ENCODE measurements at places on chromosomes 6 and 20.

DNA sequence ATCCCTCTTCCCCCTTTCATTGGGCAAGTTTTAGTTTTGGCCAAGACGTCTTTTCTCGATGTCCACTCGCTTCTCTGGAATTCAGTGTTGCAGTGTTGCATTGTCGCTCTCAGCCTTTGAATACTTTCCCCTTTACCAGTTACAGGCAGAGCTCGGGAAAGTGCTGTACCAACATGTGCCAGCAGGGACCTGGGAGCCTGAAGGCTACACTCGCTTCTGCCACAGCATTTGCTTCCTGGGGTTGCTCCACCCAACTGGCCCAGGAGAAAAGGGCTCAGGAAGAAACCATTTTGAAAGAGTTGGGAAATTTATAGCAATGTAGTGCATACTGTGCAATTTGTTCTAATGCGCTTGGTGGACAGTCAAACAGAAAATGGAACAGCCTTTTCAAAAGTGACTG, 78.6 kb downstream of the LINC00237 start:
- DNase-seq, result no peak

DNA sequence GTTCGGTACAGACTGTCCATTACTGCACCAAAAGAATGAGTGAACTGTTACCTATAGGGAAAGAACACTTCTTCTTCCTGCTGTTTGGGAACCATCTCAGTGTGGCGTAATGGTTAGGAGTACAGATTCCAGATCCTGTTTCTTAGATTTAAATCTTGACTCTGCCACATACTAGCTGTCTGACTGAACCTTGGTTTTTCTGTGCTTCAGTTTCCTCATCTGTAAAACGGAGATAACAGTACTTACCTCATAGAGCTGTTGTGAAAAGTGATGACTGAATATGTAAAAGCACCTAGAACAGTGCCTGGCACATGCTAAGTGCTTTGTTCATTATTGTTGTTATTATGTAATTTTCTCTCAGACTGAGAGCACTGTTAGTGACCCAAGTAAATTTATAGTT, 39.8 kb downstream of the STX11 start:
- DNase-seq, result no peak

- DNase-seq, result no peak
Measured at GRCh38 chr6:156654919-156655918, 122.0 kb upstream of the ARID1B start.

- no peak for DNase-seq
Measured at GRCh38 chr20:8335495-8336195, 203.6 kb downstream of the PLCB1 start.

DNA sequence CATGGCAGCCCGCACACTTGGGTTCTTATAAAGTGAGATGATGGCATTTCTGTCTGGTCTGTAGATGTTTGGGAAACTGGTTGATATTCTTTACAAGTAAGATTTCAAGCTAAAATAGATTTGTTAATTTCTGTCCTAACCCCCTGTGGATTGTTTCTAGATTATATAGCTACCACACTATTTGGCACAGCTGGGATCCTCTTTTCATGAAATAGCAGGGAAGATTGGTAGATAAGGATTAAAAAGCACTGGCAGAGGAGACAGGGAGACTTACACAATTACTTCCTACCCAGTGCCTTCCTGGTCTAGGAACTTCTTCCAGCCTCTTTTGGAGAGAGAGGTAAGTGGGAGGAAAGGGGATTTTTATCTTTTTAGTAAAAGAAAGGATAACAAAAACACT, 13.2 kb upstream of the ATXN1 start:
- DNase-seq, result no peak

DNA sequence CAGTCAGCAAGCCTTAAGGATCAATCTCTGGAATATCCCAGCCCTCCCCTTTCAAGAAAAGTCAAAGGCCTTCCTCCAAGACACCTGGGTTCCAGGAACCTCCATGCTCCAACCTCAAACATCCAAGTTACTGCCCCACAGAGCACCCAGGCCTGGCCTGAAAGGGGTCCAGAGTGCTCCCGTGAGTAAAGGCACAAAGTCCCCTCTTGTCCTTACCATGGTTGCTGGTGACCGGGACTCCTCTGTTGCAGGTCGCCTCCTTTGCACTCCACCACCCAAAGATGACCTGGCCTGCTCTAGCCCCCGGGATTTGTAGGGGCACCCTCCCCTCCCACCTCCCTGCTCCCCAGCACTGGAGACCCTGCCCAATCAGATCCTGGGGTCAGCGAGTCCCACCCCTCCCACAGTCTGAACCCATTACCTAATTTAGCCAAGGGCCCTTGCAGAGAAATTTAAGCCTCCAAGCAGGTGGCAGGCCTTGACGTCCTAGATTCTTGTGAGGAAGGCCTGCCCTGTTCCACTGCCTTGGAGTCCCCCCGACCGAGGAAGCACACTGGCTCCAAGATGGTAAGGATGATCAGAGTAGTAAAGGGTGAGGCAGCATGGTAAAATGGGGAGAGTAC, at the start of gene TNNC2:
TSS of gene TNNC2 (minus strand) at position 283 of the 623 bp plus-strand sequence. CDS start at position 219, 64 bp downstream.
- no peak for DNase-seq

DNA sequence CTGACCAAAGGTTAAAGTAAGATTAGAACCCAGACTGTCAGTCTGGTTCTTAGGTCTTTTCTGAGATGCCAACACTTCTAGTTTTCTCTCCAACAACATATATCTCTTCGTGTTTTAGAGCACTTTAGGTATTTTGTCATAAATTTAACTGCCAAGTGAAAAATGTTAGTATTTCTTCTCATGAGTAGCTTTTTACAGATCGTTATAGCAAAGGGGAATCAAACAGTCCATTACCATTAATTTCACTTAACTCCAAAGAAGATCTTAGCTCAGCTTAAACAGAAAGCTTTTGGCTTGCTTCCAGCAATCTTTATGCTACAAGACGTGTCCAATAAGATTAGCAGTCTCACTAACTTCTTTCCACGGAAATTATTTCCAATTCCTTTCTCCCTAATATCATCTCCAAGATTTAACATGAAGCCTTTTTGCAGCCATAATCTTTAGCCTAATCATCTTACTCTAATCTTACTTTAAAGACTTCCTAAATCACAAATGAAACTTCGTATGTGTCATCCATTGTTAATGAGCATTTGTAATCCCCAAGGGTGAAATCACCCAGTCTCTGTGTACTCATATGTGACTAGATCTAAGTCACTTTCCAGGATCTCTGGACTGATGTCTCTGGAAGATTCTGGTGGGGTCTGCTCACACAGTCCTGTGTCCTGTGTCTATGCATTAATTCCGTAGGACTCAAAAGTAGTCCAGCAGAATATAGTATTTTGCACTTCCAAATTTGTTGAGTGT, 38.7 kb downstream of the MOXD1 start:
- no peak for DNase-seq

DNA sequence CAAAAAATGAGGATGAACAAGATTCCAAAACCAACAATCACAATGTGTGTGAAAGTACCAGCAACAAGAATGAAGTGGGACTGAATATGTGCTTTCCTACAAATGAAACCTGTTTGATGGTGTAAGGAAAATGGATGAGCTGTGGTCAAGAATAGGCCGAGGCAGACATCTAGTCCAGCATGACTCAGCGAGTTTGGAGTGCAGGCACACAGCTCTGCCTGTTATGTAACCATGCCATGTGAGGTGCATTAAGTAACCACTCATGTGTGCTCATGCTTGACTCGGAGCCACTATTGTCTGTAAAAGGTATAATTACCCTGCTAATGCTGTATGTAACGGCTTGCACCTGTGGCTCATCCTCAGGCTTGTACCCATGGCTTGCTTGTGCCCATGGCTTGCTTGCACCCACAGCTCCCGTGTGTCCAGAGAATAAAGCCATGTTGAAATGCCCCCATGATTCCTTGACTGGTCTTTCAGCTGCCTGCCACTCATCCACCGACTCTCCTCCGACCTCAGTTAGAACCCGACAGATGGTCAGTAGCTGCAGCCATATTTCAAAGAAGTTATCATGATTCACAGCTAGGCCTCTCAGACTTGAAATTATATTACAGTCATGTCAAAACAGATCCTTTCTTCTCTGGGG, 98.7 kb downstream of the BACH2 start:
- DNase-seq, result no peak

All from GM13977 (cell line).